ENCODE measurements at places on chromosomes 4 and X.

DNA sequence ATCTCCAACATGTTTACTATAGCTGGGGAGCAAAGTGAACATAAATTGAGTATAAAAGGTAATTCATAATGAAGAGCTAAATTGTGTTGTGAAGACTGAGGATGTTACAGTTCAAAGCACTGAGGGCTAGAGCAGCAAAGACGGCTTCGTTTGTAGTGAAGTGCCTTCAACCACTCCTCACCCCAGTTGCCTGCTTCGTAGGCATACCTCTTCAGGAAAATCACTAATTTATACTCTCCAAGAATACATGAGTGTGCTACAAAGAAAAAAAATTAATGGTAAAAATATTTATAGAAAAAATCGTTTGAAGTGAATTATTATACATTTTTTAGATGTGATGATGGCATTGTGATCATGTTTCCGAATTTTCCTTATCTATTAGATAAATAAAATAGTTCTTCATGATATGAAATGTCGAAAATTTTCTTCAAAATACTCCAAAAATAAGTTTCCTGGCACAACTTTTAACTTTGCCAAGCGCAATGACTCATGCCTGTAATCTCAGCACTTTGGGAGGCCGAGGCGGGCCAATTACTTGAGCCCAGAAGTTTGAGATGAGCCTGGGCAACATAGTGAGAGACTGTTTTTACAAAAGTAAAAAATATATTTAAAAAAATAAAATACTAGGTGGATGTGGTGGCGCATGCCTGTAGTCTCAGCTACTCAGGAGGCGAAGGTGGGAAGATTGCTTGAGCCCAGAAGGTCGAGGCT is 41.6 kb downstream of the ZFP42 start:
- no peak for DNase-seq

GRCh38 chr4:80336582-80336981 is 1.1 kb downstream of the CFAP299 start:
- no peak for DNase-seq

GRCh38 chr4:76539979-76540378 is 105.0 kb downstream of the SHROOM3 start:
- DNase-seq = no peak

DNA sequence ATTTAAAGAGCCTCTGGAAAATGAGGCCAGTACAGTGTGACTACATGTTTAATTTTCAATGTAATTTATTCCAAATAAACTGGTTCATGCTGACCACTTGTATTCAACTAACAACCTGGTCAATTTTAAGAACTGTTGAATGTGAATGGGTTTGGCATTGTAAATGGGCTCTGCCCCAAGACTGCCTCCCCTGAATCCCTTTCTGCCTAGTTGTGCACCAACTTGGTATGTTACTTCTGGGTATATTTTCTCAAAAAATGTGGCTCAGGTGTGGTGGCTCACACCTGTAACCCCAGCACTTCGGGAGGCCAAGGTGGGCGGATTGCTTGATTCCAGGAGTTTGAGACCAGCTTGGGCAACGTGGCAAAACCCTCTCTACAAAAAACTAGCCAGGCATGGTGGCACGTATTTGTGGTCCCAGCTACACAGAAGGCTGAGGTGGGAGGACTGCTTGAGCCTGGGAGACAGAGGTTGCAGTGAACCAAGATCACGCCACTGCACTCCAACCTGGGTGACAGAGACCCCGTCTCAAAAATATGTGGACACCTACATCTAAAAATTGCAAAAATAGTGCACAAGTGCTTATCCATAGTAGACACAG is 7.2 kb downstream of the RPL9 start:
- no peak for DNase-seq

GRCh38 chrX:70336767-70337166 is 46.9 kb downstream of the KIF4A start:
- no peak for DNase-seq

DNA sequence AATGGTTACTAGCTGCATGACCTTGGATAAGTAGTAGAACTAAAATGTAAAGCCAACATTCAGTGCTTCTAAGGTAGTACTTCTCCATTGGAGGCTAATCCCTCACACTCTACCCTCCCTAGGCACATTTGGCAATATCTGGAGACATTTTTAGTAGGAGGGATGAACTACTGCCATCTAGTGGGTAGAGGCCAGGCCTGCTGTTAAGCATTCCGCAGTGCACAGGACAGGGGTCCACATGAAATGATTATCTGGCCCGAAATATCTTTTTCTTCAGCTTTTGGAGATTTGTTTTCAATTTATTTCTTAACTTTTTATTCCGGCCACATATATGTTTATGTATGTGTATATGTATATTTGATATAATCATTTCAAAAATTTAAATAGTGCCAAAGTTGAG is 36.0 kb upstream of the SPANXC start:
- DNase-seq = no peak

DNA sequence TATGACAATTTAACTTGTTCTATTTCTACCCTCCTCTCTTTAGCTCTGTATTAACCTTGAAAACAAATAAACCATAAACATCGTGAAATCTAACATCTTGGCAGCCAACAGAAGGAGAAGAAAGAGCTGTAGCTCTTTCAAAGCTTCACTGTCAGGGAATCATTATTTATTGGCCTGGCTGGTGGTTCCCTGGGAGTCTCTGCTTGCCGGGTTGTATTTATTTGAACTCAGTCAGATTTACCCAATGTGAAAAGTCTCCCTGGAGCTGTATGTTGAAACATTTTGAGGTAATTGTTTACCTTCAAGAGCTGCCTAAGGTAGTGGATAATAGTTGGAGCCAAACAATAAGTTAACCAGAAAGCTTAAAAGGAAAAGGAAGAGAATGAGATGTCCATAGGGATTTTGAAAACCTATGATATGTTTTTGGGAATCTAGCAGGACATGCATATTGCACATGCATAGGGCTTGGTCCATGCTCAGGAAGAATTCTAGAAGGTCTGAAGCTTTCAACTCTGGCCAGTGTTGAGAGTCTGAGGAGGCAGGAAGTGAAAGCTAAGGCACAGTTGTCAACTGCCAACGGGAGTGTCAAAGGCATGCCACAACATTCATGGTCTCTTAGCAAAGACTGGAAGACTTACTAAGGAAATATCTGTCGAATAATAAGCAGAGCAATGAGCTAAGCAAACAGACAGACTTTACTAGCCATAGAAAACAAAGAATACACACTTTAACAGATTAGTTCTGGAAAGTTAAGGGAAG is 621.6 kb downstream of the PCDH7 start:
- no peak for DNase-seq

- DNase-seq = no peak
These were observed 97.8 kb upstream of the ANK2 start for GRCh38 chr4:112951362-112952312.

DNA sequence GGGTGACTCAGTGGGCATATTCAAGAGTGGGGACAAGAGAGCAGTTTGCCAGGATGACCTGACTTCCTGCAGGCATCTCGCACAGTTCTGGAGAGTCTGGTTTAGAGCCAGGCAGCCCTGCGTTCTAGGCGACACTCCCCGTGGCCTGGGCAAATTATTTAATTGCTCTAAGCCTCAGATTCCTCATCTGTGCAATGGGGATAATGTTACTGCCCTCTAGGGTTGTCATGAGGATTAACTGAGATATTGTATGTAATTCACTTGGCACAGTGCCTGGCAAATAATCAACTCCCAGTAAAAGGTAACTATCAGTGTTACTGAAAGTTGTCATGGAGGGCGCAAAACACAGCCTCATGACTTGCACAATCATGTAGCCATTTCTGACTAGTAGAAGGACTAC is 48.8 kb upstream of the PITX2 start:
- no peak for DNase-seq

DNA sequence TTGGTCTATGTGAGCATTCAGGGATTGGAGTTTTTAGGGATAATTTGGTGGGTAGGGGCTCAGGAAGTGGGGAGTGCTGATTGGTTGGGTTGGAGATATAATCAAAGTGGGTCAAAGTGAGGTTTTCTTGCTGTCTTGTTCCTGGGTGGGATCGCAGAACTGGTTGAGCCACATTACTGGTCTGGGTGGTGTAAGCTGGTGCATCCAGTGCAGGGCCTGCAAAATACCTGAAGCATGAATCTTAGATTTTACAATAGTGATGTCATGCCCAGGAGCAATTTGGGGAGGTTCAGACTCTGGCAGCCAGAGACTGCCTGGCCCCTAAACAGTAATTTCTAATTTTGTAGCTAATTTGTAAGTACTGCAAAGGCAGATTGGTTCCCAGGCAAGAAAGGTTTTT is 665.6 kb upstream of the PRKX start:
- no peak for DNase-seq

GRCh38 chr4:30866907-30867306 is 146.7 kb downstream of the PCDH7 start:
- DNase-seq = no peak

DNA sequence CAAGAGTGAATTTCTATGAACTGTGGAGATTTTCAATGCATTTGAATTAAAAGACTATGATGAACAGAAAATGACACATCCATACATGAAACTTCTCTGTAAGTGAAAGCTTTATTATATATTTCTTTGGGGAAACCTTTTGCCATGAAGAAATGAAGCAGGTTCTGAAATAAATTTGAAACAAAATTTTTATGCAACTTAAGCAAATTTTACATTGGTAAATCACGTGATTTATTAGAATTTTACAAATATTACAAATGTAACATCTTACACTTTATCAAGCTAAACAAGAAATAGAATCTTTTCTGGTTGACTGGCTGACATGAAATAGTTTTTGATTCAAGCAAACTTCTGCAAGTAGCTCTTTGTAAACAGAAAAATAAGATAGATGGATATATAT is 131.2 kb downstream of the IL1RAPL1 start:
- no peak for DNase-seq

- no peak for DNase-seq
These were observed 102.1 kb upstream of the RASGEF1B start for GRCh38 chr4:81573840-81574239.

DNA sequence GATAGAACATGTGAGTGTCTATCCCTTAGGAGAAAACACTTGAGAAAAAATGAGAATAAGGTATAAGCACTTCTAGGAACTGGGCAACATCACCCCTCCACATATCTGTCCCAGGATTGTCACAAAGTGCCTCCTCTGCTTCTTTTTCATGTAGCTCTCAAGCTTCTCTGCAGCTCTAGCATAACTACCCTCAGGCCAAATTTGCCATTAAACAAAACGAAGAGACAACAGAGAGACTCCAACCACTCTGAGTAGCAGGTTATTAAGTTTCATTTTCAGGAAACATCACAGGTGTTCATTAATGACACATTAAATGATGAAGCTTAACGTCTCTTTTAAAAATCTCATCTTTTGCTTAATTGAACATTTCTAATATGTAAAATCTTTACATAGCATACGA is 580.0 kb downstream of the GALNTL6 start:
- no peak for DNase-seq

DNA sequence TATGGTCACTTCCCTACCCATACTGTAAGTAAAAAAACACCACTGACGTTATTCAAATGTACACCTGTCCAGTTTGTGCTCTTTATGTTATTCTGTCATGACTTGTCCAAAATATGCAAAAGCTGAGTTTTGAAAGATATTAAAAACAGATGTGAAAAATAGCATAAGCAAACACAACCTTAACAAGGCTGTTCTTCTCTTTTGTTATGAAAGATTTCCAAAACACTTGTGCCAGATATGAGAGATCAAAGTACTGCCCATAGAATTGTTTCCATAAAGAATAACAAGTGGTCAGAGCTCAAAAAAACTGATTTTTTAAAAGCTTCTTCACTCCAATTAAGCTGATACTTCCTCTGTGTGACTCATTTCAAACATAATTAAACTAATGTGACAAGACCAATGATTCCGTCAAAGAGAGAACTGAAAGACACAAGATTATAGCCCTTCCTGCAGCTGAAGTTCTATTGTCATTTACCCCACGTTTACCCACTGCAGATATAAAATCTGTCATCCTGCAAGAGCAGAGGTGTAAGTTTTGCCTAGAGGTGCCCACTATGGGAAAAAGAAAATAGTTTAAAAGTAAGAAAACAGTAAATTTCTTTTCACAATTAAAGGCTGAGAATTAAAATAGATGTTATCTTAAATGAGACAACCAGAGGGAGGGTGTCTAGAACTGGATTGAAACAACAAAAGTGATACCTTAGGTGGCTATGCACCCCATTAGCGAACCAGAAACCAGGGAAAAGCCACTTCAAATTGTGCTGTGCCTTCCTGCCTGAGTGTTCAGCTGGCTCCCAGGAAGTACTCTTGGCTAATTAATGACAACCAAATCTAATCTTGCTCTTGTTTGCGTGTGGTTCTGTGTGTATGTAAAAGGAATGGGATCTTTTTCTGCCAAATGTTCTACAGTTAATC is 30.1 kb downstream of the RASSF6 start:
- no peak for DNase-seq

DNA sequence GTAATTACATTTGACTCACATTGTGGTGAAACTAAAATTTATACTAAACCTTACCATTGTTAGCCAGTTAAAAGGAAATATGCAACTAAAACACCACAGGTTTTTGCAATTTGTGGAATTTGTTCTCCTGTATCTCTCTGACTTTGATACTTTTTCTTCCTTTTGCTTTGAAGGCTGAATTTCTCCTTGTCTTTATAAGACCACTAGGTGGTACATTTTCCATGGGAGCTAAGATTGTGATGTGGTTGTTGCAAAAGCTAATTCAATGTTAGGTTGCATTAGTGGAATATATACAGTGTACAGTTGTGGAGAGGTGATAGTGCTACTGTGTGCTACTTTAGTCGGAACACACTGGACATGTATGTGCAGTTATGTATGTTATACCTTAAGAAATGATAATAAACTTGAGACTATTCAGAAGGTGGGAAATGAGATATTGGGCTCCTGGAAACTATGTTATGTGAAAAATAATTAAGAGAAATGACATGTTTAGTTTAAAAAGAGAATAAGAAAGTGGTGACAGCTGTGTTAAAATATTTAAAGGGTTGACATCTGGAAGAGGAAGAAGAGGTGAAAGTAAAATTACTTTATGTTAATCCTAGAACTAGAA is 70.3 kb downstream of the ARL9 start:
- DNase-seq = no peak

- DNase-seq = no peak
These were observed 212.8 kb upstream of the GYPA start for GRCh38 chr4:144353292-144353691.

GRCh38 chr4:139921429-139922184 is 232.4 kb downstream of the MAML3 start:
- no peak for DNase-seq

DNA sequence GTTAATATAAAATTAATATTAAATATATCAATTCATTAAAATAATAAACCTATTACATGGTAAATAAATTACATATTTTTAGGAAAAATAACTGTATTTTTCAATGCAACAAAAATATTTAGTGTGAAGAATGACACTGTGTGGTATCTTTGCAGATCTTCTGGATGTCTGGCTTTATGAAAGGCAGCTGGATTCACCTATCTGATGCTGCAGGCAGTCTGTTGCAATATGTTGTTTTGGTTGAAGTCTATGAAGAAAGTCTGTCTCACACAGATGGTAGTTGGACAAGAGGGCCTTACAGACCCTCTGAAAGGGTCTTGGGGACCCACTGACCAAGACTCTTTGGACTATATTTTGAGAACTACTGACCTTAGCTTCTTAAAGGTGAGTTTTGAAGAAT is 89.1 kb upstream of the TMEM150C start:
- DNase-seq = no peak

DNA sequence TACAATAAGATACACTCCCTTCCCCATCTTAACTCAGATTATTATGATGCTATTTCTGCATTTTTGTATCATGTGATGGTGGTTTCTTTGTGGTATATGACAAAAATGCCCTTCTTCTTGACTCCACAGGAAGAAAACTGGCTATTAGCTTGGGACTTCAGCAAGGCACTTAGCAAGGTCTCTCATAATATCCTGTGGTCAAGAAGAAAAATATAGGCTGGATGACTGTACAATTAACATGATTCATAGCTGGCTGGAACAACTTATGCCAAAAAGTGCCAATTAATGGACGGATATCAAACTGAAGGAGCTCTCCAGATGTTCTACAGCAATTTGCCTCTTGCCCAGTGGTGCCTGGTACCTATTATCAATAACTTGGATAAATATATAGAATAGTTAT is 2.3 kb upstream of the MID1IP1 start:
- DNase-seq = no peak

Measured in stimulated activated CD4-positive, alpha-beta T cell treated with anti-CD3 and anti-CD28 coated beads, Interleukin-2, amount 100 ng/mL, for 24 hours (primary cell).